ENCODE measurements at places on chromosomes 7 and 10. TPM values are rescaled to one million over a fixed set of nuclear protein-coding genes. Genes with fewer than 3 reads are reported as not detected.

- peak; percentile 88 for ATAC-seq
Measured at GRCh38 chr10:63707254-63707910, 186.2 kb downstream of the REEP3 start.

- no peak for ATAC-seq
Measured at GRCh38 chr7:137838706-137839315, 8.0 kb downstream of the DGKI start.

PITX3 gene
- total RNA-seq = not detected

- peak; percentile 41 for ATAC-seq
Measured at GRCh38 chr7:115054478-115055065, 132.7 kb downstream of the MDFIC start.

DNA sequence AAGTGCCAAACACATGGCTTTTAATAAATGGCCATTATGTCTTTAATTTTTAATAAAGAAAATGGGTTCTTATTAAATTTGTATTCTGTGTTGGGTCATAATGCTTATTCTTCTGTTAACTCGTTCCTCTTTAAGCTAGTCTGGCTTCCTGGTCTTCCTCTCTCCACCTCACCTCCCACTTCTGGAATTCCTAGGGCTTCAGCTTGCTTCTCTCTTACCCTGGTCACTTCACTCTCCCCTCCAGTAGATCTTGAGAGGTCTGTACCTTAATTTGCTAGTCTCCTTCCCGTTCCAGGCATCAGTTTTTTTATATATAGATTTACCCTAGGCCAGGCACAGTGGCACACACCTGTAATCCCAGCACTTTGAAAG is 111.2 kb downstream of the RALA start:
- ATAC-seq = no peak

All from gastroesophageal sphincter (tissue), 4 donors.